ENCODE measurements at places on chromosomes 1 and 21. TPM values are rescaled to one million over a fixed set of nuclear protein-coding genes. Genes with fewer than 3 reads are reported as not detected.

Gene ANGPTL3
- under 0.01 TPM for total RNA-seq

DNA sequence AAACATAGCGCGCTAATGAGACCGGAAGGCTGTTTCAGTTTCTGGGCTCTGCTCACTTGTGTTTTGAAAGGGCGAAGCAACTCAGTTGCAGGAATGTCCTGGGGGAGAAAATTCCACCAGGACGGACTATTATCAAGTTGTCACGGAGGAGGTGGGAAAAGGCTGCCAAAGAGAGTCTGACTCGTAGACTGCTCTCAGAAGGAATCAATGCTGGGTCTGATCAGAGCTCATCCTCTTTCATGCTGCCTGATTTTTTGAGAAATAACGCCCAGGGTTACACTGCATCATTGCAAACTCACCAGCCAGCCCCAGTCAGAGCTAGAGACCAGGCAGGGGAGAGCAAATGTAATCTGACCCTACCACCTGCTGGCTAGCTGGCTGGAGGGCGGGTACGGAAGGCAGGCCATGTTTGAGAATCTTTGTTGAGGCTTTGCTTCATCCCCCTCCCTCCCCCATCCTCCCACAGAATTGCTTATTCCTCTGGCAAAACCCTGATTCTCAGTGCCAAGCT is 36.4 kb upstream of the BCL9 start:
- DNase-seq = peak; percentile 33

GRCh38 chr1:31932491-31933316 is 5.5 kb downstream of the PTP4A2 start:
- DNase-seq = no peak

DNA sequence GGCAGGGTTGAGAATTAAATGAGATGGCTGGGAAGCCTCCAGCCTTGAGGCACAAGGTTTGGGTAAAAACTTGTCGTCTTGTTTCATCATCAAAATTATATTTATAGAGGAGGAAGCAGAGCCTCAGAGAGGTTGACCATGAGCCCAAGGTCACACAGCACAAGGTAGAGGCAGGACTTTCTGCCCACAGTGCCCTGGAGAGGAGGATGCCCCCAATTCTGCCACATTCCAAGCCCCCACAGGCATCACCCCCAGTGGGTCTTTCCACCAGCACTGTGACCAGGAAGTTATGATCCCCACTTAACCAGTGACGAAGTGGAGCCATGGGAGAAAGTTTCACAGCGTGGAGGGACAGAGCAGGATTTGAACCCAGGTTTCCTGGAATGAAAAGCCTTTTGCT is 400.0 kb downstream of the MATN1 start:
- DNase-seq = no peak

DNA sequence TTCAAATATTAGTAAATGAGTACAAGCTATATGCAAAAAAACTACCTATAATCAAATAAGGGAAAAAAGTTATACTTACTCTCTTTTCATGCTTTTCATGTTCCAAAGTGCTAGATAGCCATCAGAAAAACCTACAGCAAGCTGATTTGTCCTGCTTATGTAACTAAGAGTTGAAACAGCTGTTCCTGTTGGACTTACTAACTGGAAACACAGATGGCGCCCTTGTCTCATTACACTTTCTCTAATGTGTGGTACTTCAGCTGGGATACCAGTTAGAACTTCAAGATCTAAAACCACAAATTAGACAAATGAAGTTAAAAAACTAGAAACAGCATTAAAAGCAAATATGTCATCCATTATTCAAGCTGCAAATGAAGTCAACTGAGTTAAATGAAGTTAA is 24.3 kb downstream of the AHCTF1 start:
- peak; percentile 79 for DNase-seq

All from fibroblast of the aortic adventitia (primary cell).